ENCODE measurements at places on chromosomes 3 and 15.
A peak's percentile ranks its signal among the peaks of the same experiment; 100 is the strongest.

DNA sequence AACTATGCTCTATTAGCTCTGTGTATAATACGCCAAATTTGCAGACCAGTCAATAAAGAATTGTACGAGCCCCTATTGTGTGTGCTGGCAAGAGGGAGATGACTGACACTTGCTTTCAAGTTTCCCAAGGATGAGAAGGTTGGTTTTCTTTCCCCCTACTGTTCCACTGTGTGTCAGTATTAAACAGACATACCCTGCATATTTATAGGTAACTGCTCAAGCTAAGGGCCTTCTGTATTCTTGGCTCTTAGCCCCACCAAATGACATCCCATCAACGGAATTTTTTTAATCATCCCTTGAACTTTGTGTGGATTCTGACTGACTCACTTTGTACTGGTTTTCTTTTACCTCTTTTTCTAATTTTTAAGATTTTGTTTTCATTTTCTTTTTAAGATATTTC is 60.6 kb upstream of the GYG1 start:
- DNase-seq, result no peak

DNA sequence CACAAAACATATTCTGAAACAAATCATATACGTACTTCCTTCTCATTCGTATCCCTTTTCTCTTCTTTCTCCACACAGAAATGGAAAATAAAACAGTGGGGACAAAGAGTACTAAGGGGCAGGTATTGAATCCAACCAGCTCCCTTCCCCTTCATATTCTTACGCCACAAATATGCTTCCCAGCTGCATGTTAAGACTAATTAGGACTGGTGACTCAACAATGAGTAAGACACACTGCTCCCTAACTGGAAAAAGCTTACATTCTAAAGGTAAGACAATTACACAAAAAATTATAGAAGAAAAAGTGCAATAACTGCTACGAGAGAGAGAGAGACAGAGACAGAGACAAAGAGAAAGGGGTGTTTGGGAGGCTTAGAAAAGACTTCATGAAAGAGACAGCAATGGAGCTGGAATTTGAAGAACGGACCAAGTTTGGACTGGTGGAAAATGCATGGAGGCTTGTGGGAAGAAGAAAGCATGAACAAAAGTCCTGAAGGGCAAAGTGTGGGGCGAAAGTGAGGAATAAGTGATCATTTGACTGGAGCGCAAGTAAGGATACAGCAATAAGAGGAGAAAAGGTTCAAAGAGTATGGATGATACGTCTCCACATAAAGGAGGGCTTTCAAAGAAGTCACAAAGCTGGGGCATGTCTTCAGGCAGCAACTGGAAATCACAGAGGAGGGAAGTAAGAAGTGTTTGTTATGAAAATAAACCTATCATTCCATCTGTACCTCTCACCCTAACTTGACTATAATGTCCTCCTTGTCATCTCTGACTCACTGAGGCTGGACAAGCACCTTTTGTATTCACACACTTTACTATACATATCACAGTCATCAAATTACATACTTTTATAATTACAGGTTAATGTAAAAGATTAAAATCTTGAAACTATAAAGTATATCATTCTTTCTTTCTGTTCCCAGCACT is 49.2 kb downstream of the RYK start:
- peak; percentile 97 for DNase-seq

GRCh38 chr15:58873267-58873666 is 60.2 kb downstream of the SLTM start:
- no peak for DNase-seq

- no peak for DNase-seq
Observed at GRCh38 chr15:42046597-42046996, 25.8 kb upstream of the PLA2G4E start.

GRCh38 chr3:50493623-50494022 is 9.8 kb downstream of the CACNA2D2 start:
- DNase-seq, result no peak

DNA sequence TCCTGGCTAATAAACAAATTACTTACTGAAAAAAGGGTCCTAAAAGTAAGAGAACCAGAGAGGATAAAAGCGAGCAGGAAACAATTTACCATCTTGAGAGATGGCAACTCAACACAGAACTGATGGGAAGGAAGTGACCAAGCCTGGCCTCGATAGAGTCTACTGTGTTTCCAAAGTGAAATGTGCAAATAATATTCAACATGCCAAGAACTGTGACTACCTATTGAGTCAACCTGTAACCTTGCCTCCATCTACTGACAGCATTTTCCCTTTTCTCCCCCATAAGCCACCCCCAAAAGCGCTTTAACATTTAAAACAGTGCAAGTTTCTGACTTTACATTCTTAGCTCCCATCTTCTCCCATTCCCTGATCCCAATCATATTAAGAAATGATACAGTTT is 75.4 kb upstream of the PSMD6 start:
- DNase-seq, result no peak

DNA sequence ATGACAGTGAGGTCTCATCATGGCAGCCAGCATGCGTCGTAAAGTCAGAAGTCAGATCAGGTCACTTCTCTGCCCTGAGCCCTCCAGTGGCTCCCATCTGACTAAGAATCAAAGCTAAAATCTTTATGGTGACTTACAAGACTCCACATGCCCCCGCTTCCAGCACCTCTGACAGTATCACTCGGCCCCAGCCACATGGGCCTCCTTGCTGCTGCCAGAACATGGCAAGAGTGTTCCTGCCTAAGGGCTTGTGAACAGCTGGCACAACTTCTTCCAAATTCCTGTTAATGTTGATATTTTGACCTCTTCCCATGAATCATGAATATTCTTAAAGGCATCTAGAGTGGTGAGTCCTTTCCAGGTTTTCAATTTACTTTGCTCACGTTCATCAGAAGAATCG is 20.5 kb downstream of the POLR2M start:
- DNase-seq, result no peak

- DNase-seq, result peak; percentile 40
Observed at GRCh38 chr3:54146506-54147239, 24.3 kb downstream of the CACNA2D3 start.

DNA sequence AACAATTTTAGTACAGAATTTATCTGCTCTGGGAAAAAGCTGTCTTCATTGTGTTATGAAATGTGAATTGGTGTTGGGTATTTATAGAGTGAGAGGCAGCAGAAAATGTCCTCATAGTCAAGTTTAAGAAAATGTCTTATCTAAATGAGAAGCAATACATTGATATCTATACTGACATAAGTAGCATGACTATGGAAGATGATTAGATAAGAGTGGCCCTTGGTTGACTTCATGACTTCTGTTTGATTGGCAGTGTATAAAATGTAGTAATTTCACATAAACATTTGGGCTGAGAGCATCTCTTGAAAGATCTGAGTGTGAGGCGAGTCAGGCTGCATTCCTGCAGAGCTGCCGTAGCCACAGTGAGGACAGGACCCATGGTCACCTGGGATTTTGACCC is 19.4 kb downstream of the MCTP2 start:
- no peak for DNase-seq

DNA sequence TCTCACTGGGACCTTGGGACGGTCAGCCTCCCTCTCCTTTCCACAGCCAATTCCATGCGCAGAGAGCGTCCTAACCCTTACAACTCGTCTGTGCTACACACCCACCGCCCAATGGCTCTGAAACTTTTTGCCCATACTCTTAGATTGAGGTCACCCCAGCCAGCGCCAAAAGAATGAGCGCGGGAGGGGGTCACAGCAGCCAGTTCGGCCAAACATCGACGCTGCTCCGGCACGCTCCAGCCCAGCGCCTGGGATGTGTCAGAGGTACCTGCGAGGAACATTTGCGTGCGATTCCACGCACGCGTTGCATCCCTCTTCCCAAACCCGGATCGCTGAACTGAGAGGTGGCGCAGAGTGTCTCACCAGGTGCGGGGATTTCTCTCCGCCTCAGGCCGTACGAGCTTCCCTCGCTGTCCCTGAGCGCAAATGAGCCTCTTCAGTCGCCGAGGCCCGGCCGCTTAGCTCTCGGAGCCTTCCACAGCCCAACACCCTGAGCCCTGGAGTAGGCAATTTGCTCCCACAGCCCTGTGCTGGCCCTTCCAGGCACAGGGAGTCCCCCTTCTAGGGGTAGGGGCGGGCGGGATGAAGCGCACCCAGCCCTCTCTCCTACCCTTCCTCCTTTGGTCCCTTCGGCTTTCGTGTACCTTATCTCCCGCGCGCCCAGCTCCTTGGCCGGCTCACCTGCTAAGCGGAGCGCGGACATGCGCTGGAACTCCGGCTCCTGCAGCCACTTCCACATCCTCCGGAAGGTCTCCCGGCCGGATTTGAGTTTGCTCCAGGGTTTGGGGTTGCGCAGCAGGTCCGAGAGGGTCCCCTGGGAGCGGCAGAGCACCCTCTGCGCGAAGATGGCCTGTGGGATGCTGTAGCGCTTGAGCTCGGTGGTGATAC is 1.8 kb downstream of the ONECUT1 start:
- no peak for DNase-seq

GRCh38 chr15:90035095-90035839 is 34.1 kb downstream of the ZNF710 start:
- no peak for DNase-seq
